ENCODE measurements at places on chromosomes 13 and 19. TPM values are rescaled to one million over a fixed set of nuclear protein-coding genes. Genes with fewer than 3 reads are reported as not detected.

Gene CYP2A6
- not detected for total RNA-seq

Gene SAE1
- total RNA-seq = 105 TPM

Gene LRRC25
- total RNA-seq = 0.88 TPM

Gene PHLDB3
- total RNA-seq = 12.1 TPM

Gene OLFM2
- 0.72 TPM for total RNA-seq

Gene ZGLP1
- total RNA-seq = 0.59 TPM

Gene CLDND2
- total RNA-seq = not detected

Gene PRKCG
- under 0.01 TPM for total RNA-seq

Gene SYCN
- total RNA-seq = not detected

Gene ZNF835
- total RNA-seq = 0.29 TPM

Gene METTL21C
- not detected for total RNA-seq

Gene NAA16
- total RNA-seq = 8.3 TPM

Gene NOVA2
- total RNA-seq = not detected

GRCh38 chr13:66887088-66887487 lies 343.0 kb downstream of the PCDH9 start:
- DNase-seq = no peak

DNA sequence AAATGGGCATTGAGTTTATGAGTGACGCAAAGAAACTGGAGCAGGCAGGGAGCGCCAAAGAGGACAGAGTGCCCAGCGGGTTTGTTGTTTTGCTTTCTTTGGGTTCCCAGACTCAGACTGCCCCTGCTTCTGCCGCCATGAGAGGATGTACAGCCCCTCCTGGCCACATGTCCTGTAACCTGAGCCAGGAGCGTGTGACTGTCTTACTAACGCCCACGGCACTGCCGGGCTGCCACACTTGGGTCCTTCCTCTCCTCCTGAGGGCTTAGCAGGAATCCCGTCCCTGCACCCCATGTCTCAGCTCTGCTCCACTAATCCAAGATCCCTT lies 80.5 kb downstream of the GPR12 start:
- DNase-seq = peak; percentile 86

- DNase-seq = no peak
Measured at GRCh38 chr19:30420881-30421280, 48.7 kb downstream of the ZNF536 start.

DNA sequence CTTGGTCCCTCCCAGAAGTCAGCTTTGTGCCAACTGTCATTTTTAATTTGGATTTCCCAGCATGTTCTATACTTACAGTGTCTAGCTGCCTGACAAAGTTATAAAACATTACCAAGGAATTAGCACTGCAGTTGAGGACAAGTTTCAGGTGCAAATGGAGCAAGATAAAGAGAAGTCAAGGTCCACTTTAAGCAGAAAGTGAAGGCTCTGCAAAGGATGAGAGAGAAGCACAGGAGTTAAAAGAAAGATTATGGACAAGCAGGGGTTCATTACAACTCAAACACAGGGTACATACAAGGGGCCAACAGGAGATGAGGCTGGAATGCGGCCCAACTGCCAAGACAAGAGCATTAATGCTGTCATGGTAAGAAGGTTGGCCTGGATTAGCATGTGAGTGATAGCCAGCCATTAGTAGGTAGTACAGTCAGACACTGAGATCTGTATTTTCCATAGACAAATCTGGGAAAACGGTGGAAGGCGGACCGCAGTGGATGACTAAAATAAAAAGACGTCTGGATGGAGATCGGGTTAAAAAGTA lies 17.6 kb downstream of the UBL3 start:
- DNase-seq = no peak

DNA sequence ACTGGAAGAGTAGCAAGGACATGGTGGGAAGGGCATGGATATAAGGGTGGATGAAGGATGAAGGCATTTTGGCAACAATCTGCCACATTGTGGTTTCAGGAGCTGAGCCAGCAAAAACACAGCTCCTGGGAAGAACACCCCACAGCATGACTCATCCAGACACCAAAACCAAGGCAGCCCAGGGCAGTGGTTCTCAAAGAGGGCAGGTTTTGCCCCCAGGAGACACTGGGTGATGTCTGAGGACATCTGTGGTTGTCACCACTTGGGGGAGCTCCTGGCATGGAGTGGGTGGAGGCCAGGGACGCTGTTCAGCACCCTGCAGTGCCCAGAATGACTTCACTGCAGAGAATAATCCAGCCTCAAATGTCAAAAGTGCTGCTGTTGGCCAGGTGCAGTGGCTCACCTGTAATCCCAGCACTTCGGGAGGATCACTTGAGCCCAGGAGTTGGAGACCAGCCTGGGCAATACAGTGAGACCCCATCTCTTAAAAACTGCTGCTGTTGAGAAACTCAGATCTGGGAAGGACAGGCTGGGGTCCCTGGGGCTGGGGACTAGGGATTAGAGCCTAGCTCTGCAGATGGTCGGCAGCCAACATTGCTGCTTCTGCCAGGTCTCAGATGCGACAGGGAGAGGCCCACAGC lies 16.1 kb downstream of the ZFR2 start:
- DNase-seq = peak; percentile 97

DNA sequence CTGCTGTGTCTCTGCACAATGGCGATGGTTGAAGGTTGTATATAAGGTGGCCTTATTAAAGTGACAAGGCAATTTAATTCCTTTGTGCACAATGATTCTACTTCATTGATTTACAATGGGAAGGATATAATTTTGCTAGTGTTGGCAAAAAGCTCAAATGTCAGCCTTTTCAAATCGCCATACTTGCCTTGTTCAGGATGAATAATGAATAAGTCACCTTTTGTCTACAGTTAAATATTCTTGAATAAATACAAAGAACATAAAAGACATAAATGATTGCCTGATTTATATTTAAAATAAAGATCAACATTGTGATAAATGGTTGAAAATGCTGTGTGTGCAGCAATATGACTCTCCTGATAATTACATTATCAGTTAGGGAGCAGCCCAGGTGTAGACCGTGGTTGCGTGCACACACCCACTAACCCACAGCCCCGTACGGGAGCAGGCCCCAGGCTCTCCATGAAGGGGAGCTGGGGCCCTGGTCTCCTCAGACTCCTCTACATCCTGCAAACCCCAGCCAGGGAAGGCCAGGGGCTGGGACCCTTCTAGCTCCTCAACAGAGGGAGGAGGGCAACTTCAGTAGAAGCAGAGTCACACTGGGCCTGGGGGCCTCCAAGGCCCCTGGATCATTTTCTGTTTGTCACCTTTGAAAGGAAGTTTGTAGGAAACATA lies 64.9 kb downstream of the TEX29 start:
- DNase-seq = no peak

DNA sequence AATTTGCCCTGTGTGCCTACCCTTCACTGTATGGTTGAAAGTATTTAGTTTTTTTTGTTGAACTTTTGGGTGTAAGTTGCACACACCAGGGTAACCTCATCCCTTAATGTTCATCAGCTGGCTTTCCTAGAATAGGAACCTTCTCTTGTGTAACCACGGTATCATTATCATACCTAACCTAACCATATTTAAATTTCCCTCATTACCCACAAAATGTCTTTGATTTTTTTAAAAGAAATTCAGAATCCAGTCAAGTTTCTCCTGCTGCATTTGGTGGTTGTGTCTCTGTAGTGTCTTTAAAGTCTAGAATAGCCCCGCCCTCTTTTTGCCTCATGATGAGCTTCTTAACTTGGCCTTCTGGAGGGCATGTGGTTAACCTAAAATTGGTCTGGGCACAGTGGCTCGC lies 80.3 kb downstream of the RYR1 start:
- DNase-seq = peak; percentile 73

GRCh38 chr13:26488236-26489003 lies 69.1 kb upstream of the WASF3 start:
- DNase-seq = no peak

- DNase-seq = no peak
Measured at GRCh38 chr13:79986890-79987289, 354.0 kb downstream of the SPRY2 start.

DNA sequence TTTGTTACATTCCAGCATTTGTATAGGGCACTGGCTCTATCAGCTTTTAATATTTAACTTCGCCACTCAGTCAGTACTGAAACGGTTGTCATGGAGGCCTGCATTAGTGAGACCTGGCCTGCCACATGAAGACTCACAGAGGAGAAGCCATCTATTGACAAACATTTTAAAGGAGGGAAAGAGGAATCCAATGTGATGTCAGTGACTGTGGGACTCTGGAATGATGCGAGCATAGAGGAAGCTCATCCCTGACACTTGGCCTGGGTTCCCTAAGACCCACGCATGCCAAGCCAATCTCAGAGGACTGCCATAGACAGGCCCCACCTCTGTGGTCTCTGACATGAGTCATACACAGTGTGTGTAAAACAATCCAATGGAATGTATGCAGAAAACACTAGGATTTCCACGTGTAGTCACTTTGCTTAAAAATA lies 7.9 kb upstream of the DPY19L3 start:
- peak; percentile 69 for DNase-seq

DNA sequence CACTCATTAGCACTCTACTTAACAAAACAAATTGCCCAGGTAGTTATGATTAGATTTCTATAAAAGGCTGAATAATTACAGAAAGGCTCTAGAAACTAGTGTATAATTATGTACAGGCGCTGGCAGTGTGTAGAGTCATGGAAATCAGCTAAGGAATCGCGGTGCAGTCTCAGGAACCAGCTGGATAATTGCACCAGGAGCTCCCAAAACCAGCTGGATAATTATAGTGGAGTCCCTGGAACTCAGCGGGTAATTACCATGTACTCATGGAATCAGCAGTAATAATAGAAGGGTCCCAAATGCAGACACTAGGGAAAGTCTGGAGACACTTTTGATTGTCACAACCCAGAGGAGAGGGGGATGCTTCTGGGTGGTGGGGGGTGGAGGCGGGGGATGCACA lies 23.2 kb upstream of the TTYH1 start:
- DNase-seq = no peak

DNA sequence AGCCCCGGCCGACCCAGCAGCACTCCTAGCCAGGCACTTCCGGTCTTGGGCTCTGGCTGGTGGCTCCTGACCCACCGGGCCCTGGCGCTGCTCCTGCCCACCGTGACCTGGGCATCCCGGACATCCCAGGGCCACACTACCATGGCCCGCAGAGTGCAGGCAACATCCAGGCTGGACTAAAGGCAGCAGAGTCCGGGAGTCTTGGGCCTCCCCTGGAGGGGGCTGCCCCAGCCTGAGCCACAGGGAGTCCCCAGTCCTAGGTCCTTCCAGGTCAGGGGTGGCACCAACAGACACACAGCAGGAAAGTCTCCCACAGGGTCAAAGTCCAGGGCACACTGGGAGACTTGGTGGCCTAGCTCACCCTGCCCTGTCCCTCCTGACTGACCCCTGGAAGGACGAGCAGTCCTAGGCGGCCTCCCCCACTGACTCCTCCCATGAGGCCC lies 10.8 kb downstream of the LSM4 start:
- peak; percentile 36 for DNase-seq

DNA sequence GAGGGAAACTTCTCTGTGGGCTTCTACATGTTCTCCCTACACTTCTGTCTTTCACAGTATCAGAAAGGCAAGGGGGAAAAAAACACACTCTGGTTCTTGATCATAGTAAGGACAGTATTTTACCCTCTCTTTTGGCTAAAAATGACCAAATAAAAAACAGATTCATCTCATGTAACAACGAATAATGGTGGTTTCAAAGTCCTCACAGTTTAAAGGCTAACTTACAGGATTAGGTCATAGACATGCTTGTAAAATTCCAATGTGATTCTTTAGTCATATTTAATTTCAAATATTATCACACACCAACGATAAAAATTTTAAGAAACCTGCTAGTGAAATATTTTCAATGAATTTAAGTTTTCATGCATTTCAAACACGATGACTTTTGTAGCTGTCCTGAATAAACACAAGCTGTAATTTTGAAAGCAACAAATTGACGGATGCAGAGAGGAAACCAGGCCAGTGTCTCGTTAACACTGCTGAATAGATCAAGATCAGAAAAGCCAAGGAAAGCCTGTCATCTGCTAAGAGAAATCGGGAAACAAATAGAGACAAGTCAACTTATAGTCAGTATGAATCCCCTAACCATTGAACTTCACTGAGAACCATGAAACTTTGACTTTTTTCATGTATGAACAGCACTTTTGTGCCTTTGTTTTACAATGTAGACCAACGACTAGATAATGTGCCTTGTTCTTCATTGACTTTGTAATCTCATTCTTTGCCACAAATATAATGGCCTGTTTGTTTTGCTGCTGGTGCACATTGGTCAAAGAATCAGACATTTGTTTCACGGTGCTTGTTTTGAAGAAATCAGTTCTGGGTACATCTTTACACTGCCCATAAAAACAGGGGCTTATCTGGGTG lies 22.0 kb downstream of the MBNL2 start:
- DNase-seq = peak; percentile 71

- DNase-seq = peak; percentile 43
Measured at GRCh38 chr19:47633517-47633916, 24.6 kb downstream of the BICRA start.

DNA sequence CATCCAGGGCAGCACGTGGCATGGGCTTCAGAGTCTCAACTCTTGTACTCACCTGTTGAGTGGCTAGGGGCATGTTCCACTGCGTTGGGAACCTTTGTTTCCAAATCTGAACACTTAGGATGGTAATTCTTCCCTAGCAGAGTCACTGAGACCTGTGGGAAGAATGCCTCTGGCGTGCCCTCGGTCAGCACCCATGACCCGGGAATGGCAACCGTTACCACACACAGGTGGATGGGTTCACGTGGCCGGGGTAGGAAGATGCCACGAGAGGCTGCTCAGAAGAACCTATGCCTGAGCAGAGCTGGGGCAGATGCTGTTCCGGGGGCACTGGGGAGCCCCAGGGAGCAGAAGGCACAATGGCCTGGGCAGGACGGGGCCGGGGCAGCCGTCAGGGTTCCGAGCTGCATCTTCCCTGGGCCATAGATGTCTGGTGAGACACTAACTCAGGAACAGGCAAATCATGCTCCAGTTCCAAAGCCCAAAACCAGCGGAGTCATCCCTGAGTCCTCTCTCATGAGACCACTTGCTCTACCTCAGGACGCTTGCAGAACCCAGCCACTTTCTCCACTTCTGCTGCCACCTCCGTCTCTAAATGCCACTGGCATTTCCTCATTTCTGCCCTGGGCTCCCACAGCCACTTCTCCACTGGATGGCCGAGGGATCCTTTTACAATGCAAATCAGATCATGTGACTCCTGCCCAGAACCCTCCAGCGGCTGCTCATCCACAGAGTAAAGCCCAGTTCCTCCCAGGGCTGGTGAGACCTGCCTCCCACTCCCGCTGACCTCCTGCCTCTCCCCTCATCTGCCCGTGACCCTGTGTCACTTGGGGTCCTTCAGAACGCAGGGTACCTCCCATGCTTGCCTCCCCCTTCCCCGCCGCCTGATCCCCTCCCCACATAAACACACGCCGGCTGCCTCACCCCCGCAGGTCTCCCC lies 36.7 kb downstream of the FAM124A start:
- DNase-seq = no peak

DNA sequence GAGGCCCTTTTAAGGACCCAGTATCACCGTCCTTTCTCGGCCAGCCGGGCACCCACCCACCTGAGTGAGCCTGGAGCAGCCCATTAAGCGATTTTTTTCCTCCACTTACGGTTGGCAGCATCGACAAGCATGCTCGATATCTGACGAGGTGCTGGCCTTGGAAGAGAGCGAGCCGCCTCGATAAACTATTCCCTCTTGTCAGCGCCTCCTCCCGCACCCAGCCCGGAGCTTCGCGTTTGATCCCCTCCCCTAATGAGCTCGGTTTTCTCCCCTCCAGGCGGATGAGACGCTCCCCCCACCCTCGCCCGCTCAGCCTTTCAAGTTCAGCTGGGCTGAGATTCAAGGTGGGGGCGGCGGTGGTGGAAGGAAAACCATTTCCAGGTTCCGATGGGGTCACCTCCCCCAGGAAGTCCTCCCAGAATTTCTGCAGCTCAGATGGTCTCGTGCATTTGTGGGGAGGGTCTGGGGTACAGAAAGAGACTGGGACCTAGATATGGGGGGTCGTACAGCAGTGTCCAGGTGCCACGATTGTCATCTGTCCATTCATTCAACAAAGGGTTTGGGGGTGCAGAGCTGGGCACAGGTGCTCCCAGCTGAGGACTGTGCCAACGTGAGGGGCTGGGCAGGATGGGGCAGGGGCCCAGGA lies 18.9 kb upstream of the ONECUT3 start:
- DNase-seq = no peak
